Femur (tissue), 1 donor: ENCODE measurements at places on chromosomes 6 and 20.
A peak's percentile ranks its signal among the peaks of the same experiment; 100 is the strongest.

GRCh38 chr6:100453701-100454521 is 10.8 kb downstream of the SIM1 start:
- peak; percentile 42 for DNase-seq

DNA sequence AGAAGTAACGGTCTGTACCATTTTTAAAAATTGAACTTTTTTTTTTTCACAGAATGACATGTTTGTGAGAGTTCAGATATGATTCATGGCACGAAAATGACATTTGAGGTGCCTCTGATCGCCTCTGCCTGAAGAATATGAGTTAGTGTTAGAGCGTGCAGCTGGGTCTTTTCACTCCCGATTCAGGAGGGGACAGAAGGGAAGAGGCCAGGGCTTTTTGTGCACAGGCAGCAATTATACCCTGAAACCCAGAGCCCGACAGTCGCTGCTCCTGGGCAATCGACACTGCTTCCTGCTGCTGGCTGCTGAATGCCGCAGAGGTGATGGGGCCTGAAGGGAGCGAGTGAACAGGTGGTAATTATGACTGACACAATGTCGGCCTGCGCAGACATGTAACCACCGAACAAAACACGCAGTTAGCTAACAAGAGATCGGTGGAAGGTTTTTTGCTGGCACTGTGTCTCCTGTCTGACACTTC is 652.0 kb upstream of the NOX3 start:
- peak; percentile 26 for DNase-seq

DNA sequence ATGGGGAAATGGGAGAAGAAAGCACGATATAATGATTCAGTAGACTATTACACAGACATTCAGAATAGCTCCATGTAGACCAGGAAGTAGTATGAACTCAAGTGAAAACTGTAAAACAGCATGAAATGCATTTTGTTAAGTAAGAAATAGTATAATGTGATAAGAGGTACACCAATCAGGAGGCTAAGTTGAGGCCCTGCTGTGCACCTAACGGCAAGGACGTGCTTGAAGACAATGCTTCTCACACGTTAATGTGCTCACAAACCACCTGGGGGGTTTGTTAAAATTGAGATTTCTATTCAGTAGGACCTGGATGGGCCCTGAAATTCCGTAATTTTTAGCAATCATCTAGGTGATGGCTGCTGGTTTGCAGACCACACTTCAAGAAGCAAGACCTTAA is 178.9 kb upstream of the SULF2 start:
- DNase-seq = no peak

- no peak for DNase-seq
These were observed 1.5 kb downstream of the PTPRT start for GRCh38 chr20:43188234-43188653.

DNA sequence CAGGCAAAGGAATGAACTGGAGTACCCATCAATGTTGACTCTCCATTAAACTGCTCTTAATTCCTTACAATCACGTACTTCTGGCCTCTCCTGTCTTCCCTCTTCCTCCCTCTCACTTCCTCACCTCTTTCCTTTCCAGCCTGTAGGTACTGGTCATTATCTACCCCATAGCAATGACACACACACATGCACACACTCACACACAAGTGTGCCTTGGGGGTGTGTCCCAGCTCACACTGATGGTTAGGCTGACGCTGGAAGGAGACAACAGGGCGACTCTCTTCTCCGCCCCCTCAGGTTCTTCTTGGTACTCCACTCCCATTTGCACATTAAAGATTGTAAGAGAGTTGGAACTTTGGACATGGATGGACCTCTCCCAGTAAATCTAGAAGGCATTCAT is 14.0 kb upstream of the SERPINB9 start:
- DNase-seq = no peak

GRCh38 chr6:37614491-37614890 is 83.2 kb downstream of the MDGA1 start:
- DNase-seq = no peak

DNA sequence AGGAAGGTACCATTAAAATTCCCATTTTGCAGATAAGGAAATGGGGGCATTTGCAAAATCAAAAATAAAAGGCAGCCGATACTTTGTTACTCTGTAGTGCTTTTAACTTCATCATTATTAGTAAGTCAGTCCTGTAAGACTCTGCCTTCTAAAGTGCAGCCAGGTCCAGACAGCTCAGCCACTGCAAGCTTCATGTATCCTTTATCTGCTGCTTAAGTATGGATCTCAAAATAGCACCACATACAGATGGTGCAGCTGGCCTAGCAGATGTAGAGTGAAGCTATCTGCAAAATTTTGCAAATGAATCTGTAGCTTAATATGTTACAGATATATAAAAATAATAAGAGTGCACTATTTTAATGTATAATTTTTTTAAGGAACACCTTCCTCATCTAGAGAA is 53.4 kb downstream of the NUS1 start:
- DNase-seq = no peak

- no peak for DNase-seq
These were observed 61.0 kb downstream of the KIF6 start for GRCh38 chr6:39664173-39664572.

DNA sequence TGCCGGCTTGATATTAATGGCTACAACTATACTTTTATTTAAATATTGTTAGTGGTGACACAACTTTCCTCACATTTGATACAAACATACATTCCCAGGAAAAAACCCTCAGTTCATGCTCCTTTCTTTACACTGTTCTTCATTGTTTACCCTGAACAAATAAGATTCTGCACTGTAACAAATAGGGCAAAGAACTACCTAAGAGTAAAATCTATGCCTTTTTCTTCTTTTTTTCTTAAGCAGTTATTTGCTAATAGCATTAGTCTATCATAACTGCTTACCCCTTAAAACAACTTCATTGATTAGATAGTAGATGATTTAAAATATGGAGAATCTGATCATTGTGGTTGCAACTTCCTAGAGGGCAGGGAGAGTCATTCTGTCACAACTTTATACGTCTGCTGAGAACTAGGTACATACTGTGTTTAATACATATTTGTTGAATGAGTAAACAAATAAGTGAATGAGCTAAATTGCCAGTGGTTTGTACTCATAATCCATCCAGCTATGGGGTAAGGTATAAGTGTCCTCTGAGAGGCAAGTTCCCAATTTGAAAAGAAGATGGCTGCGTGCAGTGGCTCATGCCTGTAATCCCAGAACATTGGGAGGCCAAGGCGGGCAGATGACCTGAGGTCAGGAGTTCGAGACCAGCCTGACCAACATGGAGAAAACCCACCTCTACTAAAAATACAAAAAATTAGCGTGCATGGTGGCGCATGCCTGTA is 161.0 kb downstream of the CDK19 start:
- no peak for DNase-seq

DNA sequence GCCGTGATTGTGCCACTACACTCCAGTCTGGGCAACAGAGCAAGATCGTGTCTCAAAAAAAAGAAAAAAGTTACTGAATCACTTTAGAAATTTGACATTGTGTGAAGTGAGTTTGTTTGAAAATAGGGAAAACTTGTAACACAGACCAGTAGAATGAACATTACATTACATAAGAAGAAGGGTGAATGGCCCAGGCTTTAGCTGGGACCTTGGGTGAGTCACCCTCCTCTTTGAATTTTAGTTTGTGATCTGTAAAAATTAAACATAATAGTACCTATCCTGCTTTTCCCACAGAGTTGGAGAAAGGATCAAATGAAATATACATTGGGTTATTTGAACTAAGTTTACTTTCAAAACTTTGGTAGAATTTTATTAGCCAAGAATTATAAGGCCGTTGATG is 56.3 kb downstream of the KCNS1 start:
- no peak for DNase-seq

DNA sequence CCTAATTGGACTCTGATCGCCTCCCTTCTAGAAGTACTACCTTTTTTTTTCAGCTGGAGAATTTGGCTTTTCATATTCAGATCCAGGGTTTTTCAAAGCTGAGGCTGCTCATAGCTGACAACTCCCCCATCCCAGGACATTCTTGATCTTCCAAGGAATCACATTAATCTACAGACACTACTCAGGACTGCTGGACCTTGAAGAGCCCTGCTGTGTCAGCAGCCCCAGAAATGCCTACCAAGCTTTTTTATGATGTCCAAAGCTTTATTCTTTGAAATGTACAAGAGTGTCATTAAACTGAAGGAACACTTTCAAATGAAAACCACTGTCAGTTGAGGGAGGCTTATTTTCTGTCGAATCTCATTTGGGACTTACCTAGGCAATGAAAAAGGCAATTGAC is 704.1 kb downstream of the PTPRT start:
- no peak for DNase-seq

GRCh38 chr6:111361648-111362047 is 121.4 kb downstream of the REV3L start:
- DNase-seq = peak; percentile 56

GRCh38 chr6:159817951-159818739 is 18.1 kb downstream of the PNLDC1 start:
- DNase-seq = no peak

- no peak for DNase-seq
These were observed 126.0 kb upstream of the TMEM170B start for GRCh38 chr6:11411593-11411992.

GRCh38 chr6:84403545-84403944 is 176.1 kb upstream of the CEP162 start:
- no peak for DNase-seq

GRCh38 chr6:129032602-129033001 is 149.7 kb downstream of the LAMA2 start:
- no peak for DNase-seq

GRCh38 chr6:158706369-158706982 is 56.6 kb downstream of the SYTL3 start:
- DNase-seq = peak; percentile 69

DNA sequence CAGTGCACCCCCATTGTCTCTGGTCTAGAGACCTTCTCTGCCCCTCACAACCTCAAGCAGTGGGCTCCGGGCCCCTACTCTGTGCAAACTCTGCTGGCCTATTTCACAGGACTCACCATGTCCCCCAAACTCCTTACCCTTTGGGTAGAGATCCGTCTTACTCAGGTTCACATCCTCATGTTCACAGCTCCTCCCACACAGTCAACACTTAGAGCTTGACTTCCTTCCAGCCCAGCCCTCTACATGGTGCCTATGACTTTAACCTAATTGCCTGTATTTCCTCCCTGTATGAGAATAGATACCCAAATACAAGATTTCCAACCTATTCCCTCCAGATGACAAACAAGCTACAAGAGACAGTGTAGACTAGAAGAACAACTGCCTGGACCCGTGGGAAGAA is 528.6 kb upstream of the JARID2 start:
- no peak for DNase-seq

DNA sequence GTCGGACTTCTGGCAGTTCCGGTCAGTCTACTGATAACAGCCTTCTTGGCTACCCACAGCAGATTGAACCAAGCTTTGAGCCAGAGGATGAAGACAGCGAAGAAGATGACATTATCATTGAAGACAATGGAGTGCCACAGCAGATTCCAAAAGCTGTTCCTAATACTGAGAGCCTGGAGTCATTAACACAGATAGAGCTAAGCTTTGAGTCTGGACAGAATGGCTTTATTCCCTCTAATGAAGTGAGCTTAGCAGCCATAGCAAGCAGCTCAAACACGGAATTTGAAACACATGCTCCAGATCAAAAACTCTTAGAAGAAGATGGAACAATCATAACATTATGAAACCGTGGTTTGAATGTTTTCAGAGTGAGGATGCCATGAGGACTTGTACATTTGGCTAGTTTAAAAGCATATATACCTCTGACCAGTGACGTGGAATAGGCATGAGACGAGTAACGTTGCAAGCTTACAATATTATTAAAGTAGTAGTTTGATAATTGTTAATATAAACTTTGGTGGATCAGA is 18.8 kb downstream of the PARD6B start:
- DNase-seq = no peak

DNA sequence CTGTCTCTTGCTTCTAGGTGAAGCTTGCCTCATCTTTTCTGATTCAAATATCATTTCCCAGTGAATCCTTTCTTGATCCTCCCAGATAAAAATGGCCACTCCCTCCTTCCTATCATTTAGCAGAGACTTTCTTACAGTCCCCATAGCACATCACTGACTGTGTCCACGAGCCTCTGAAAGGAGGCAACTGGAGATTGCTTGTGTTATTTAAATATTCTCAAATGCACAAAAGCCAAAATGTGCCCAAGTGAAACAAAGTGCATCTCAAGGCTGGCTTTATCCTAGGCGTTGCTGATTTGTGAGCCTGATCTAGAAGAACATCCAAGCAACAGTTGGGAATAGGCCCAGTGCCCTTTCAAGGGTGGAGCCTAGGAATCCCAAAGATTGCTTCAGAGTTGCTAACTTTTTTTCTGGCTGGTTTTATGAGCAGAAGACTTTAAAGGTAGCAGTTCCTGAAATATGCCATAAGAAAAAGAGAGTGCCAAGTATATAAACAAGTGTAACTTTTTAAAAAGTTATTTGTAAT is 393.6 kb downstream of the CD83 start:
- DNase-seq = no peak

DNA sequence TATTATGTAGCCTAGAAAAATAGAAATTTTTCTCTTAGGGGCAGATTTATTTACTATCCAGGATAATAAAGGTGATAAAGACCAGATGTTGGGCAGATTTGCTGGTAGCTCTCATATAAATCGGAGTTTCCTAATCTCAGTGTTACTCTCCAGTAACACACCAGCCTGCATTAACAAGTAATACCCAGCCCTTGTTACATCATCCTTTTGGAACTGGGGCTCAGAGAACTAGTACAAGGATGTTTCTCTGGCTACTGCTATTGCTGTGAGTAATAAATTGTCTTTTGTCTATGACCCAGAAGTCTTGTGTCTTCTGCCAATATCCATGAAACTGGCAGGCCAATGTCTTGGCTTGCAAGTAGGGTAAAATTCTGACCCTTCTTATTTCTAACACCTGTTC is 16.8 kb downstream of the TPD52L1 start:
- no peak for DNase-seq

GRCh38 chr6:27911956-27912446 is at the start of gene OR2B2:
TSS of gene OR2B2 (minus strand) at chr6:27912396. CDS start at chr6:27912319, 77 bp downstream.
- DNase-seq = no peak

DNA sequence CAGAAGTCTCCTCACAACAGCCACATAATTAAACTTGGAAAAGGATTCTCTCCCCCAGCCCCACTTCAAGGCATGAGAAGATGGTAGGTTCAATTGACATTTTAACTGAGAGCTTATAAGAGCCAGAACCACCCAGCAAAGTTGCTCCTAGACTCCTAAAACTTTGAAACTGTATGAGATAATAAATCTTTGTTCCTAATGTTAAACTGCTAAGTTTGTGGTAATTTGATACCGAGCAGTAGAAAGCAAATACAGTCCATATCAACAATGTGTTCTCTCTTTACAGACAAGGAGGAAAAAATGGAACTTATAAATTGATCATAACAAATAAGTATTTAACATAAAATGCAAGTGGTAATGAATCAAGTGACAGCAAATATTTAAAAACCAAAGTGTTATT is 831.8 kb downstream of the MAFB start:
- no peak for DNase-seq

- DNase-seq = no peak
These were observed 392.7 kb downstream of the THBS2 start for GRCh38 chr6:168860987-168861386.

DNA sequence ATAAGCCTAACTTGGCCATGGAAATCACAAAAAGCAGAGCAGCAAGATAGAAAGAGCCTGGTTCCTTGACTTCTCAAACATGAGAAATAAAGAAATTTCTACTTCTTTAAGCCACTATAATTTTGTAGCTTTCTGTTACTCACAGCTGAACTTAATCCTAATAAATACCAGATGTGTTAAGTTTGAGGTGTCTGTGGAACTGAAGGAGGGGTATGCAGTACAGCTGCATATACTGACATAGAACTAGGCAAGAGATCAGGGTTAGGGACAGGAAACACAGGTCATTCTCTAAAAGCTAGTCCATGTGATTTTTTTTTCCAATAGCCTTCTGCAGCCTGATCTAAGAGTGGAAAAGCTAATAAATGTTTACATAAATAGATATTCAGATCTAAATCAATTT is 123.9 kb downstream of the COL12A1 start:
- no peak for DNase-seq
